ENCODE measurements at places on chromosomes 2 and 18.

DNA sequence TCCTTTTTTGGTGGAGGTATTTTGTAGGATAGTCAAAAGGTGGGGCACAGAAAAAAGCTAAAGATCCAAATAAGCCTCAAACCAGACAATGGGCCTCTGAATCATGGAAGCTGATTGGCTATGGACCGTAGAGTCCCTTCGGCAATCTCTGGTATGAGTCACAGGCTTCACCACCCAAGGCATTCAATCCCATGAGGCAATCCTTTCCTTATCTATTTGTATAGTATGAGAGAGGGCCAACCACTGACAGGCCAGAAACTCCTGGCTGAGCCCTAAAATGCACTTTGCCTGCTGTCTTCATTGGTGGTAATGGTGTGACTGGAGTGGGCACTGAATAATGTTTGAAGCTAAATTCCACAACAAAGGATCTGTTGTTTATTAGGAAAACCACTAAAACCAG, 38.7 kb upstream of the MEX3C start:
- DNase-seq = no peak

DNA sequence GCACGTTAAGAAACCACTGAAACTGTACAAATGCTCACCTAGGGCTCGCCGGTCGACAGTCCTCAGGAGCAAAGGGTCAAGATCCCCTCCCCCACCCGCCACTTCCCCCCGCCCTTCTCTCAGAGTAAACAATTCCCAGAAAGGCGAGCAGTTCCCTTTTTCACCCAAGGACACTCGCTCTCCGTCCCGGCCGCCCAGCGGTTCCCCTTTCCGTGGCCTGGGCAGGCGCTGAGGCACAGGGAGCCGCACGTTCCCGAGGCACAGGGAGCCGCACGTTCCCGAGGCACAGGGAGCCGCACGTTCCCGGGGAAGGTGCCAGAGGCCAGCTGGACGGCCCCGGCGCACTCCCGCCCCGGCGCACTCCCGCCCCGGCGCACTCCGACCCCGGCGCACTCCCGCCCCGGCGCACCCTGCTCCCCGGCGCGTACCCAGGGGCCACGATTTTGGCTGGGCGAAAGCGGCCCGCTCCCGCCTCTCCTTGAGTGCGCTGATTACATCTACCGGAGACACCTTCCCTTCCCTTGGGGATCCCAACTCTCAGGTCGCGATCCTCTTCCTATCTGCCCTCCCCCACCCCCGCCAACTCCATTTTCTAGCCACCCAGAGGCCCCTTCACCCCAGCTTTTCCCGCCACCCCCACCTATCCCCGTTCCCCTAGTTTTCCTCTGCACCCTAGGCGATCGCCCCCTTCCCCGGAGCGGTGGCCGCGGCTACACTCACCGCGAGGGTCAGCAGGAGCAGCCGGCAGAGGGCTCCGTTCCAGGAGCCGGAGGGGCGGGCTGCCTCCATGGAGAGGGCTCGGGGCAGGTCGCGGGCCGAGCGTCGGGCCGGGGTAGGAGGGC, 817 bp downstream of the DSC2 start:
- no peak for DNase-seq

DNA sequence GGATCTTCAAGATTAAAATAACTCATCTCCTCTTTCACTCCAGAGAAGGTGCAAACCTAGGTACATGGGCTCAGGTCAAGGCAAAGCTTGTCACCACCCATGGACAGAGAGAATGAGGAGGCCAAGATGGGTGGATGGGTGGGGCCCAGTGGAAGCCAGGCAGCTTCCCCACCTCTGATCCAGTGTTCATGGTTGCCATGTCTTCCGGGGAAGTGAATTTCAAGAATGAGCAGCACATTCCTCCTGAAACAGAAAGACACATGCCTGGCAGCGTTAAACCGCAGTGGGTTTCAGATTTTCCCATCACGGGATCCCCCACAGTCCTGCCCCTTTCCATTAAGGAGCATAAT, 301.7 kb downstream of the EIPR1 start:
- DNase-seq = no peak

- no peak for DNase-seq
These were observed 58.7 kb downstream of the MAPRE2 start for GRCh38 chr18:35099911-35100310.

GRCh38 chr2:2291500-2292260, 39.4 kb downstream of the MYT1L start:
- DNase-seq = no peak

- no peak for DNase-seq
These were observed 489.3 kb downstream of the ZNF516 start for GRCh38 chr18:76005632-76006208.

GRCh38 chr2:151762694-151763093, 28.4 kb upstream of the NEB start:
- DNase-seq = no peak

DNA sequence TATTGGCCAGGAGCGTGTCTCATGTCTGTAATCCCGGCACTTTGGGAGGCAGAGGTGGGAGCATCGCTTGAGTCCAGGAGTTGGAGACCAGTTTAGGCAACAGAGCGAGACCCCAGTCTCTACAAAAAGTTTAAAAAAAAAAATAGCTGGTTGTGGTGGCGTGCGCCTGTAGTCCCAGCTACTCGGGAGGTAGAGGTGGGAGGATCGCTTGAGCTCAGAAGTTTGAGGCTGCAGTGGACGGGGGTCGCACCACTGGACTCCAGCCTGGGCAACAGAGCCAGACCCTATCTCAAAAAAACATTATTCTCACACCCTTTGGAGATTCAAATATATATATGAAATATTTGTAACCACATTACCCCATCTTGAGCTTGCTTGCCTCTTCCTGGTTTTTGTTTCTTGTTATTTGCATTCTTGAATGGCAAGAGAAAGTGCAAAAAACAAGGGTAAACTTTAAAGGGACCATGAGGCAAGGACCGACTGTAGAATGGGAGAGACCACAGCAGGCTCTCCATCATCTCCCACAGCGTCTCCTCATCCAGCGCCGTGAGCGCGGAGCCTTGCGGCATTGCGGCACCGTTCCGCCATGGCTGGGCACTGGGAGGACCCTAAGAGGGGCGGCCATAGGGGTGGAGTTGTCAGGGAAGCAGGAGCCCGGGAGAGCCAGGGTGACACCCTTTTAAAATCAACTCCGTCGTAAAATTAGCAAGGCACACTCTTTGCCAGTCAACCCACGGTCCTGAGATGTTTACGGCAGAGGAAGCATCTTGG, 1.4 kb downstream of the ELP2 start:
- DNase-seq = no peak

GRCh38 chr2:64605991-64606478, 47.7 kb downstream of the SERTAD2 start:
- DNase-seq = no peak

DNA sequence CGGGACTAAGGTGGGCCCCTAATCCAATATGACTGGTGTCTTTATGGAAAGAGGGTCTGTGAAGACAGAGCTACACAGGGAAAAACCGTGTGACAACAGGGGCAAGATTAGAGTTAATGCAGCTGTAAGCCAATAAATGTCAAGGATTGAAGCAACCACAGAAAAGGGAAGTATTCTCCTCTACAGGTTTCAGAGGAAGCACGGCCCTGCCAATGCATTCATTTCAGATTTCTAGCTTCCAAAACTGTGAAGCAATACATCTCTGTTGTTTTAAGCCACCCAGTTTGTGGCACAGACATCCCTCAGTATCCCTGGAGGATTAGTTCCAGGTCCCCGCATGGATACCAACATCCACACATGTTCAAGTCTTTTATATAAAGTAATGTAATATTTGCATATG, 48.8 kb downstream of the SPP2 start:
- DNase-seq = no peak

DNA sequence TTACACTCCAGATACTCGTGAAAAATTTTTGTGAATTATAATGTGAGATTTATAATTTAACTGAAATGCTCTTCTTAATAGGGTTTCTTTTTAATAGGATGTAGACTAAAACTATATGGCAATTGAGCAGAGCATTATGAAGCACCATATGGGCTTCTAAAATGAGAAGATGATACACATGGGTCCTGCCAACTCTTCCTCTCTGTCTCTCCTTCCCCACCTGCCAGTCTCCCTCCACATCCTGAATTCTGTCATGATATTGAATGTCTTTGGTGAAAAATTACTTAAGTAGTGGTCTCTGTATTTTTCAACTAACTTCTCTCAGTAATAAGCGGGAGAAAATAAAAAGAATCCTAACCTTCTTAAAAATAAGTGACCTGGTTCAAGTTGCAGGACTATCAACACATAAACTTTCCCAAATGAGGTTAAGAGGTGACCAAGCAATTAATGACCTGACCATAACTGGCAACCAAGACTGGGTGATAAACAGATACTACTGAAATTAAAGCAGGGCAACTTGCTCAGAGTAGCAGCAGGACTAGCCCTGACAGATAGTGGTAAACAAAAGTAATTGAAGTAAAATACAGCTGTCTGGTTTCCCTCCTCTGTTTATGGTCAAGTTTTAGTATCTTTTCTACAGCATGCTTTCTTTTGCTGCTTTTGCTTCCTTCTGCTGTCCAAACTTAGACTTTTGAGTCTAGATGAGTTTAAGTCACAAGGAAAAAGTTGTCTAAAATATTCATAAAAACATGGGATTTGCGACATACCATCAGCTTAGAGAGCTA, 117.1 kb upstream of the PDE1A start:
- no peak for DNase-seq

DNA sequence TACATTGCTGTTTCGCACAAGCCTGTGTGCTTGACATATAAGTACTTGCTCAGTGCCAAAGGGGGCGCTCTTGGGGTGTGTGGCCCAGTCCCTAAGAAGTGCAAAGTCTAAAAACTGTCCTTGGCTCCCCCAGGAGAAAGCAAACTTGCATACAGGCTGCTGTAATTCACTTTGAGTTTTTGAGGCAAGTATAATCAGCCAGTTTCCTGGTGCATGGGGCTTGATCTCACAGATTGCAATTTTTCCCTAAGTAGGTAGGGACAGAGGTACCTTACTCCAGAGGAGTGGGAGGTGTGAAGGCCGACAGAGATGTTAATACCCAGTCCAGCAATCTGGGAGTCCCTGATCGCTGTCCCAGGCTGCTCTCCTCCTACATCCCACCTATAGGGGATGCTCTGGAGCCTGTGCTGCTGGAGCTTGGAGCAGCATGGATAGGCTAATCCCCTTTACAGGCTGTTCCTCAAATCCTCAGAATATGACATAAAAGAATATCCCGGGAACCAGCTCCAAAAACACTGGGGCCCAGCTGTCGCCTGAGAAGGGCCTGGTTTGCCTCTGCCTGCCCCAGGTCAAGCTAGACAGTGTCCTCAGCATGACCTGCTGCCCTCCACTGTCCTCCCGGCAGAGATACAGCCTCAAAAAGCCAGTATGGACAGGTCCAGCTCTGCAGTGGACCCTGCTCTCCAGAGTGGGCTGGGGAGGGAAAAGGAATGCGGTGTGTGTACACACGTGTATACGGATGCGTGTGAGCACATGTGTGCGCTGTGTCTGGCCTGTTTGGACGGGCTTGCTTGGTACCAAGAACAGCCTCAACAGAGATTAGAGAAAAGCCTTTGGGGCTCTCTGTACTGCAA, 136.5 kb upstream of the HAAO start:
- no peak for DNase-seq

- no peak for DNase-seq
These were observed 4.5 kb upstream of the CYP27A1 start for GRCh38 chr2:218777276-218777990.

- DNase-seq = no peak
These were observed 24.8 kb downstream of the SH3RF3 start for GRCh38 chr2:109153807-109154206.

DNA sequence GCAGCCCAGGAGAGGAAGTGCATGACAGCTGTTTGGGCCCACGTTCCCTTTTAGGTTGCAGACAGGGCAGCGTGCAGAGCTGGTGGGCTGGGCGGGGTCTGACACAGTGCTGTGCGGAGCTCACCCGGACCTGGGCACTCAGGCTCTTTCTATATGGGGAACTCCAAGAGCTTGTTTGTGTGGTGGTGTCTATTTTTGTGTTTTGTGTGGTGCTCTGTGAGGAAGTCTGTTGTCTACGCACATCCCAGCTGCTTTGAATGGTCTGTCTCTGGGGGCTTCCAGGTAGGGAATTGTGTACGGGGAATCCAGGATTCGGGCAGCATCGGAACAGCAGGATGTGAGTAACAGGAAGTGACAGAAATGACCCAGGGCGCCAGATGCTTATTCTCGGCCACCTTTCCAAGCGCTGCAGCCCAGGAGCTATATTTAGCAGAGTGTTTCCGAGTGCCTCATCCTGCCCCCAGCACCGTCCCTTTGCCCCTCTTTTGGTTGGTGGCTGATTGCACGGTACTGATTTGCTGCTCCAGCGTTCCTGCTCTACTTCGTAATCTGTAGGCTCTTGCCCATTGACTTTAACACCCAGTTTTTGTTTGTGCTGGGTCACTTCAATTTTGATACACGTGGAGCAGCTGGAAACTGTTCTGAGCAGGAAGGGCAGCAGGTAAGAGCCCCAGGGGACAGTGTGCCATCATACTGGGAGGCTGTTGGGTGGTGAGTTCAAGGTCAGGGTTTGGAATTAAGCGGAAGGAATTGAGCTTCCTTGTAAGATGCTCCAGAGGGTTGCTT, 64.7 kb downstream of the DGKD start:
- no peak for DNase-seq

- DNase-seq = no peak
These were observed 96.2 kb upstream of the STPG4 start for GRCh38 chr2:47251404-47251675.

DNA sequence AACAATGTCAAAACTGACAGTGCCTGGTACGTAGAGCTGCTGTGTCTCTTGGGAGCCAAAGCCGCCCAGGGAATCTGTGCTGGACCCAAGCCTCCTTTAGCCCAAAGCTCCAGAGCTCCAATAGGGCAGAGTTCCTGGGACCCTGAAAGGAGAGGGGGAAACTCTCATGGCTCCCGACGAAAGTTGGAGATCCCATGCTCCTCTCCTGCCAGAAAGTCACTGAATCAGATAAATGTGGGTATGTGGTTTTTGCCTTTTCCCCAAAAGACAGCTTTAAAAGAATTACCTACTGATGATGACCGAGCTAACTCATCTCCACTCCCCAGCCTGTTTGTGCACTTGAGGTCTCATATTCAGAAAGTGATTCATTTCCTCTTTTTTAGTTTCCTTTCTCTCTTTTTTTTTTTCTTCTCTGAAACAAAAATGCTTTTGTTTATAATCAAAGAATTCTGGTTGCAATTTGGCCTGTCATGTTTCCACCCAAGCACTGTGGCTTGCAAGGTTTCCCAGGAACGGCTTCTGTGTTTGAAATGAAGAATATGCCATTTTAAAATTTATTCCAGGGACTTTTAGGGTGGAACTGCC, 14.1 kb upstream of the PMAIP1 start:
- peak; percentile 65 for DNase-seq

DNA sequence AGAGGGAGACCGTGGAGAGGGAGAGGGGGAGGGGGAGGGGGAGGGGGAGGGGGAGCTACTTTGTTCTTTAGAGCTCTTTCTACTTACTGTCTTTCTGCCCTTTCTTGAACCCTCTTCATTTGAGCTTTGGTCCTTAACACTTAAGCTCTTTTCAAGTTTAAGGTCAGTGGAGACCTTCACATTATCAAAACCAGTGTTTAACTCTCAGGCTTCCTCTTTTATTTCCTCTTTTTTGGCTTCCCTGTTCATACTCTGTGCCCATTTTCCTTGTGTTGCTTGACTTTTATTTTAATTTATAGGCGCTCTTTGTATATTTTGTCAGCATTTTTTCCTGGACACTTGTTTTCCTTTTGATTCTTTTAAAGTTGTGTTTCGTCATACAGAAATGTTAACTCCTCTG, 37.1 kb downstream of the ACSL3 start:
- no peak for DNase-seq

GRCh38 chr2:47815764-47816163, 32.8 kb downstream of the MSH6 start:
- no peak for DNase-seq

Measured in fibroblast of skin of left biceps (primary cell).